ENCODE measurements at places on chromosomes 7 and 10.
A peak's percentile ranks its signal among the peaks of the same experiment; 100 is the strongest.

- no peak for DNase-seq
Measured at GRCh38 chr10:95339863-95340262, 49.1 kb upstream of the PDLIM1 start.

GRCh38 chr7:98418271-98418635 is 17.4 kb upstream of the BAIAP2L1 start:
- no peak for DNase-seq

DNA sequence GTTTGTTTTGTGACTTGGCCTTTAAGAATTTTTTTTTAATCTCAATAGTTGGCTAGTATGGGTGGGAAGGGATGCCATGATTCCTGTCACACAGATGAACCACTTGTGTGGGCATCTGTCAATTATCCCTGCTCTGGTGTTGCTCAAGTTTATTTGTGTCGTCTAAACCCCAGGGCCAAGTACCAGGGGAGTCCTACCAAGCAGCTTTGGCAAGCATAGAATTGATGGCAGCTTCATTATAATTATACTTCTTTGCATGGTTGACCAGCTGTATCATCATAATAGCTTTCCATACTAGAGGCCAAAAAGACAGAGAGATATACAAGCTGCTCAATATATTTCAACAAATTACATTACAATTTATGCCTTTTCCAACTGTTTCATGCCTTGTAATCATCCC is 30.4 kb downstream of the SUGCT start:
- no peak for DNase-seq

GRCh38 chr7:100888988-100889750 is at the start of gene UFSP1:
Gene UFSP1 (minus strand): TSS chr7:100889715. CDS start chr7:100889271, 444 bp downstream.
- DNase-seq = no peak

GRCh38 chr7:4667776-4668509 is 14.2 kb upstream of the FOXK1 start:
- no peak for DNase-seq

- no peak for DNase-seq
Measured at GRCh38 chr7:3175285-3175902, 125.7 kb upstream of the SDK1 start.

DNA sequence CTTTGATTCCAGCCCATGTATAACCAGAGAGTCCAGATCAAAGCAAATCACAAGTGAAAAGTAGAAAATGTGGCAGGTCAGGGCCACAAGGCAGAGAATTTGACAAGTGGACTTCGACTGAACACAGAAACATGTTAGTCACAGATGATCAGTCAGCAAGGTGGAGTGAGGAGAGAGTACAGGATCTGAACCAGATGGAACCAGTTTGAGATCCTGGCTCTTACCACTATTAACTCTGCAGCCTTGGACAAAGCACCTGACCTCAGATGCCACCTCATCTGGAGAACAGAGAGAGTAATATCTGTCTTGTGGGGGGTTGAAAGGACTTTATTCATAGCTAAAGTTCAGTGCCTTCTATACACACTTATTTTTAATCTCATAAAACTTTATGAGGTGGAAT is 4.4 kb downstream of the MRLN start:
- no peak for DNase-seq

GRCh38 chr10:129126982-129127381 is 340.1 kb upstream of the MGMT start:
- DNase-seq = no peak

- no peak for DNase-seq
Measured at GRCh38 chr7:32204361-32205018, 134.3 kb upstream of the PDE1C start.

- no peak for DNase-seq
Measured at GRCh38 chr10:58723966-58724365, 211.3 kb downstream of the BICC1 start.

- no peak for DNase-seq
Measured at GRCh38 chr10:119427263-119427864, 115.2 kb downstream of the RGS10 start.

DNA sequence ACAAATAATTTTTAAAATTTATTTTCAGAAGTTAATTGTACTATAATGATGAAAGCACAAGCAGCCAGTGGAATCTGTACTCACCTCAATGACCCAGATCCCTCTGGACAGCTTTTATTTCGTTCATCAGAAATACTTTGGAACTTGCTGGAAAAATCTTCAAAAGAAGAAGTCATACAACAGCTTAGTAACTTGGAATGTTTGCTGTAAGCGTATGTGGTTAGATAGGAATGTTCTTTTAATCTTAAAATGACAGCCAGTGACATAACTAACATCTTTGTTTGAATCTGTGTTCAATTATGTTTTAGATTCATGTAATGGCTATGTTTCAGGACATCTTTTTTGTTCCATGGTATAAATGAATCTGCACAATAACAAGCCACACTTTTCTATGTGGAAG is 26.8 kb downstream of the CFAP69 start:
- no peak for DNase-seq

GRCh38 chr10:6409971-6410643 is 170.0 kb downstream of the PRKCQ start:
- DNase-seq = peak; percentile 46

DNA sequence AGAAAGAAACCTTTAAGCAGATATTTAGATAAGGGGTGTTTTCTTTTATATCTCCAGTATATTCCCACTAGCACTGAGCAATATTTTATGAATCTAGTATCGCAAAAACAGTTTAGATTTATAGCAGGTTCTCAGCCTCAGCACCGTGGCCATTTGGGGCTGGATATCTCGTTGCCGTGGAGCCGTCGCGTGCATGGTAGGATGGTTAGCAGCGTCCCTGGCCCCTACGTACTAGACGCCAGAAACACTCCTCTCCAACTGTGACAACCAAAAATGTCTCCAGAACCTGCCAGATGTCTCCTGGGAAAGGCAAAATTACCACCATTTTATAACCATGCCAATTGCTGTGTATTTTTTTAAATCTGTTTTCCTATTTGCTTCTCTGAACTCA is 172.9 kb downstream of the CACNB2 start:
- no peak for DNase-seq

GRCh38 chr7:38862666-38863065 is 46.3 kb downstream of the VPS41 start:
- no peak for DNase-seq
